T-helper 17 cell (primary cell): ENCODE measurements at places on chromosomes 5 and 9.

DNA sequence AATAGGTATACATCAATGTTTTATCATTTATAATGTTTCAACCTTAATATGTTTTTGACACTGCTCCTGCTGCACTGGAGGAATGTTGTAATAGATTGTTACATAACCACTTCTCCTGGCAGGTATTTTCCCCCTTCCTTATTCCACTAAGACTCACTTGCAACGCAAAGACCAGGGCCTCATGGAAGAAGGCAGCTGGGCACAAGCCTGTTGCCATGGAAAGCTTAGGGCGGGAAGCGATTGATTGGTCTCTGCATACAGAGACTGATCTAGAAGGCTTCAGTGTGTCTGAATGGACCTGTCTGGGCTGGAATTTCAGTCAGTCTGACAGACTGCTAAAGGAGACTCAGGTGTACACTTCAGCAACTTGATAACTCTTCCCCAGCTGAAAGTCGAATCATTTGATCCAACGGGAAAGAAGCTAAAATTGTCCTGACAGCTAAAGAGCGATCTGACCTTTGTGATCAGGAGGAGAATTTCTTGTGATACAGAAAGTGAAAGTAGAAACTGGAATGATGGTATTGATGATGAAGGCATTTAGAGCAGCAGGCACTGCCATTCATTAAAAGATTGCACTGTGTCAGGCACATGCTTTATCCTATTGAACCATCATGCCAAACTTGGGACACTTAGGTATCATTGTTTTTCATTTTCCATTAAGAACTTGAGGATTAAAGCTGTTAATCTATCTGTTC is 65.1 kb downstream of the GRIA1 start:
- DNase-seq: no peak

- DNase-seq: no peak
These were observed 91.7 kb downstream of the HRH2 start for GRCh38 chr5:175749591-175749990.

- no peak for DNase-seq
These were observed 6.1 kb downstream of the PTCD2 start for GRCh38 chr5:72326306-72326649.

DNA sequence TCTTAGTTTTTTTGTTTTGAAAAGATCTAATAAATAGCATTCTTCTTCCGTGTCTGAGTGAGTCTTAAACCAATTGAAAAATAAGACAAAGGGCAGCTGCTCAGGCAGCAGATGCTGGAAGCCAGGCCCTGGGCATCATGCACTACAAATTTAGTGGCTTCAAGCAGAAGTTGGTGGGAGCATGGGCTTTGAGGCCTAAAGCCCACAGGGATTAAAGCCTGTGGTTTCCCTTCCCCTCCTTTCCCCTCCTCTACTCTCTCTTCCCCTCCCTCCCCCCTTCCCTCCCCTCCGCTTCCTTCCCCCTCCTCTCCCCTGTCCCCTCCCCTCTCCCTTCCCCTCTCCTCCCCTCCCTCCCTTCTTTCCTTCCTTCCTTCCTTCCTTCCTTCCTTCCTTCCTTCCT is 20.1 kb upstream of the KIF4B start:
- no peak for DNase-seq

DNA sequence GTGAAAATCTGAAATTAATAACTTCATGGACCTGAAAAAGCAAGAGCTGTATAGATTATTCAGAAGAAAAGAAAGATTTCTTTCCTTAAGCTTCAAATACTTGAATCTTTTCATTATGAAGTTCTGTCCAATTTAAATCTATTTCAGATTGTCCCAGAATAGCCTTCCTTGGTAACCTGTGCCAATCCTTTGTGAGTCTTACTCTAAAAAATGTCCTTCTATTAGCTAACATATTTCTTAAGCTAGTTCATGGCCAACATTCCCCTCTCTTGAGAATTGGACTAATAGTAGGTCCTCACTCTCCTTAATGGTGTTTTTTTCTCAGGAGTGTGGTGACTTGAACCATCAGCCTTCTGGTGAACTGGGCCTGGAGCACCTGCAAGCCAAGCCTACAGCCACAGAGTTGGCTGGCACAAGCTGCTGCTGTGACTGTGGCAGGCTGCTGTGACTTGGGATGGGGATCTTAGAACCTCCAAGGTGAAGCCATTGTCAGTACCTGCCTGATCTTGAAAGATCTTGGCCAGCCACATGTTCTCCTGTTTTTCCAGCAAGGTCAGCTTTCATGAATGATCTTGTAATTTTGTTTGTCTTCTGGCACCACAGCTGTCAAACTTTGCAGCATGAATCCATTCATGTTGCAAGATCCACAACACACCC is 262.6 kb upstream of the MAP3K1 start:
- no peak for DNase-seq

DNA sequence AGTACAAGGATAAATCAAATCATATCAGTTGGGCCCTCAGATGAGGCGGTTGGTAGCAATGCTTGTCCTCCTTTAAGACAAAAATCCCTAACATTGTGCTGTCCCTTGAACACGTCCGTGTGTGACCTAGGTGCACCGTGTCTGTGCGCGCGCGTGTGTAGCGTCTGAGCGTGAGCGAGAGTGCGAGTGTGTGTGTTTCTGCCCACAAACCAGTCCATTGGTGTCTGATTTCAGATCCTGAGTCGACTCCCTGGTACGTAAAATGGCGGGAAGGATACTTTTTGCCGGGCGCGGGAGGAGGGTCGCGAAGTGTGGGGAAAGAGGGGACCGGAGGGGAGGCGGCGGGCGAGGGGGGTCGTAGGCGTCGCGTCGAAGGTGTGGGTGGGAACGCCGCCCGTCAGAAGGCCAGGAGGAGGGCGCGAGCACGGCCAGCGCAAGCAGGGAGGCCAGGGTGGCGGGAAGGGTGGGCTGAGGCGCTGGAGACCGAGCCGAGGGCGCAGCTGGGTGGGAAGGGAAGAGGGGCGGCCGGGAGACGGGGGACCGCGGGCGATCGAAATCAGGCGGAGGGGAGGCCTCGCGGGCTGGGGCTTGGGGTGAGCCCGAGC is 8.9 kb downstream of the OTP start:
- no peak for DNase-seq

DNA sequence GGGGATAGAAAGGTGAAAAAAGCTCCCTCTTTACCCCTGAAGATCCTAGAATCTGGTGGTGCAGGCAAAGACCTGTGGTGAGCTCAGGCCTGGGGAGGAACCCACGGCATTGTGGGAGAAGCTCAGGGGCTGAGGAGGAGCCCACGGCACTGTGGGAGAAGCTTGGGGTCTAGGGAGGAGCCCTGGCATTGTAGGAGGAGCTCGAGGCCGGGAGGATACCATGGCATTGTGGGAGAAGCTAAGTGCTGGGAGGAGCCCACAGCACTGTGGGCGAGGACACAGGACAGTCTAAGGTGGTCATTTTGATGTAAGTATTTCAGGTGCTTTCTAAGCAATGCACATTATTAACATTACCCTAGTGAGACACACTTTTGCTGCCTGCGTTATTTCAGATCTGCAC is 179.7 kb downstream of the HSD17B3 start:
- no peak for DNase-seq

GRCh38 chr9:106745457-106745856 is 117.5 kb upstream of the ZNF462 start:
- no peak for DNase-seq

DNA sequence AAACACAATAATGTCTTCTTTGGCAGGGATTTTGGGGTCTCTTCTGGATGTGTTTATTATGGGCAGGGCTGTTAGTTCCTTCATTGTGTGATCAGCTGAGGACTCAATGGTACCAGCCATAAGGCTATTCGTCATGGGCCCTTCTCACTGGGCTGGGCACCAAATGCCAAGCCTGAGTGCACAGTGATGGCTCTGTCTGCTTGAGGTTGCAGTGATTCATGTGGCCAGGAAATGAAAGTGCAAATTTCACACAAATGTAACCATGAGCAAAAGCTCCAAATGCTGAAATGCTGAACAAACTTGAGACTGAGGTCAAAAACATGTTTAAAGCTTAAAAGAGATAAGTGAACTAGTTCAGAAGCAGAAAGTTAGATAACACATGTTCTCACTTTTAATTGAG is 191.0 kb downstream of the TARS1 start:
- DNase-seq: no peak

DNA sequence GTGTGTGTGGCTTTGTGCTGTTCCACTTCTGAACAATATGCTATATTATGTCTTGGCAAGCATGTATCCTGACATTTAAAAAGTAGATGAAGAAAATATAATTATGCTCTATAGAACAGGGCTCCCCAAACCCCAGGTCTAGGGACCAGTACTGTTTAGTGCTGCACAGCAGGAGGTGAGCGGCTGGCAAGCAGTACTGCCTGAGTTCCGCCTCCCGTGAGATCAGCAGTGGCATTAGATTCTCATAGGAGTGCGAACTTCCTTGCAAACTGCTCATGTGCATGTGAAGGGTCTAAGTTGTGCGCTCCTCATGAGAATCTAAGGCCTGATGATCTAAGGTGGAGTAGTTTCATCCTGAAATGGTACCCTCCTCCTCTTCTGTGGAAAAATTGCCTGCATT is 979.1 kb upstream of the CTNND2 start:
- no peak for DNase-seq

DNA sequence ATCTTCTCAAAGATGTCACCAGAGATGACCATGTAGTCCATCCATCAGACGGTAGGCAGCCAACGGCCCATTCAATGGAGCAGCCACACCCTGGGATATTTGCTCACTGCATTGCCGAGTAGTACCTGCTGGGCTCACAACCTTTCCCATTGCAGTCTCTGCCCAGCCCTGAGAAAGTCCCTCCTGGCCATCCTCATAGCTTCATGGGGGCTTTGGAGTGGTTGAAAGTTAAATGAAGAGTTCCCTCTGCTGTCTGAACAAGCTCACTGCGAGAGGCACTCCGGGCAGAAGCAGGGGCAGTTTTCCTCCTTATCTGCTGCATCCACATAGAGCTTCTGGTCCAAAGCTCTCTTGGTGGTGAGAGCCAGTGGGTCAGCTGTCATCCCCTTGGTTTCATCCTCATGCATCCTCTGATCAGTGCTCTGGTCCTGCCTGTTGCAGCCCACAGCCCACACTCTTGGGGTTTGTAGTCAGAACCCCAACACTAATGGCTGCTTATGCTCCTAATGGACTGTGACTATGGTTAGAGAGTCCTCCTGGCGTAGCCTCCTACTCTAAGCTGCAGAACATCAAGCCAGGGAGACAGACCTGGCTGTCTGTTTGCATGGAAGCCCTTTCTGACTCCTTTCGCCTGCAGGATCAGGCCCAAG is 23.3 kb downstream of the TNFSF8 start:
- no peak for DNase-seq
